Urinary bladder (tissue), 4 donors: ENCODE measurements at places on chromosomes 12 and 14. TPM values are rescaled to one million over a fixed set of nuclear protein-coding genes. Genes with fewer than 3 reads are reported as not detected.

GRCh38 chr14:22657861-22658260 lies 13.7 kb upstream of the OR6J1 start:
- DNase-seq: no peak

SLC4A8 gene
- total RNA-seq: 2.9 TPM

- DNase-seq: no peak
These were observed 892.5 kb upstream of the TMEM132C start for GRCh38 chr12:127374447-127374846.

DNA sequence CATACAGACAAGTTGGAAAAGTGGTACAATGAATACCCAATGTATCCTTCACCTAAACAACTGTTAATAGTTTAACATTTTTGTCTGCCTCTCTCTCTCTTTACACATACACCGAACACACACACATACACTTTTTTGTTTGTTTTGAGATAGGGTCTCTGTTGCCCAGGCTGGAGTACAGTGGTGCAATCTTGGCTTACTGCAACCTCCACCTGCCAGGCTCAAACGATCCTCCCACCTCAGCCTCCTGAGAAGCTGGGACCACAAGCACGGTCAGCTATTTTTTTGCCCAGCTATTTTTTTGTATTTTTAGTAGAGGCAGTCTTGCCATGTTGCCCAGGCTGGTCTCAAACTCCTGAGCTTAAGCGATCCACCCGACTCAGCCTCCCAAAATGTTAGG lies 16.8 kb downstream of the ZCCHC8 start:
- DNase-seq: no peak

DNA sequence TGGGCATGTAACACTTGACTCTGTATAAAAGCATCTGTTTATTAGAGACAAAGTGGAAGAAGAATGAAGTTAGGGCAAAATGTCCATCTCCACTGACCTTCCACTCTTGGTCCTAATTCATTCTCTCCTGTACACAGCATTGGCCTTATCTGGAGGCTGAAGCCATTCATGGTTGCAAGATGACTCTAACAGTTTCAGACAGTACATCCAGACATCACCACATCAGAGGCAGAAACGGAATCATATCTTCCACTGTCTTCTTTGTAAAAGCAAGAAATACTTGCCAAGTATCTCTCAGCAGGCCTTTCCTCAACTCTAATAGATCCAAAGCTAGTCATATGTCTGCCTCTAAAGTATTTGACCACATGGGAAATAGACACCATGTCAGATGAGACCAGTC lies 41.1 kb downstream of the PTHLH start:
- DNase-seq: no peak

GRCh38 chr12:9732921-9733461 lies at the start of gene CLECL1:
TSS of gene CLECL1 (minus strand) at chr12:9733097.
- no peak for DNase-seq

ENDOU gene
- total RNA-seq: not detected

- DNase-seq: no peak
These were observed 940 bp downstream of the MOAP1 start for GRCh38 chr14:93183596-93184317.

DNA sequence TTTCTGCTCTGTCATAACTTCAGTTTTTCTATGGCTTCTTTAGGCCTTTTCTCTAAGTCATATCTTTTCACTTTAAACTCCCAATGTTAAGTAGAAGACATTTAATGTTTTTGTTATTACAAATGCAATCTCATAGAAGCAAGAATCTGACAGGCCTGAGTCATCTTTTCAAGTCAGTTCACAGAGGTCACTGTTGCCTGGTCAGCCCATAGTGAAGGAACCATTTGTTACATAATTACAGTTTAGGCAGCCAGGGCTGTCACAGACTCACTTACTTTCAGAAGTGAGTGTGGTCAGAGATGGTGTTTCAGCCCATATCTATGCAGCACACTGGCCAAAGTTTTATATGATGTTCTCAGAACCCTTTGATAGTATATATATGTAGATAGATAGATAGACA lies 46.5 kb downstream of the CCER1 start:
- DNase-seq: no peak

- no peak for DNase-seq
These were observed 114.3 kb upstream of the CAND1 start for GRCh38 chr12:67154901-67155300.

- no peak for DNase-seq
These were observed 57.6 kb downstream of the ST8SIA1 start for GRCh38 chr12:22276867-22277266.

STAT2 gene
- 156 TPM for total RNA-seq

IL31 gene
- total RNA-seq: not detected

GRCh38 chr12:55757701-55758100 lies 14.8 kb downstream of the GDF11 start:
- DNase-seq: no peak

FITM1 gene
- 4.2 TPM for total RNA-seq

DNA sequence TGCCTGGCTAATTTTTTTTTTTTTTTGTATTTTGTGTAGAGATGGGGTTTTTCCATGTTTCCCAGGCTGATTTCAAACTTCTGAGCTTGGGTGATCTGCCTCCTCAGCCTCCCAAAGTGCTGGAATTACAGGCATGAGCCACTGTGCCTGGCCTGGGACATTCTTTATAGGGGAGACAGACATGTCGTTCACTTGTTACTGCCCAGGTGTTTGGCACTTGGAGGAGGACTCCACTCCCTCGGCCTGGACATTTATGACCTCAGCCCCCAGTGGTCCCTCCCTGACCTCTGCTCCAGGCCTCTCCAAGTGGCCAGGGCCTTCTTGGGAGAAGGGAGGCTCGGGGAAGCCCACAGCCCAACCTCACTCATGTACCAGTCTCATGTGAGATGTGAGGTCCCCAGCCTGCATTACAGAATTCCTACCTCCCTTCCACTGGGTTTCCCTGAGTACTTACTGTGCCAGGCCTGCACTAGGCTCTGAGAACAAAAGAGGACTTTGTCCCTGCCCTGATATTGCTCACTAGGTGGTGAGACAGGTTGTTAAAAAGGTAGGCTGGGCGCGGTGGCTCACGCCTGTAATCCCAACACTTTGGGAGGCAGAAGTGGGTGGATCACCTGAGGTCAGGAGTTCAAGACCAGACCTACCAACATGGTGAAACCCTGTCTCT lies 9.7 kb upstream of the POP5 start:
- DNase-seq: no peak

DNA sequence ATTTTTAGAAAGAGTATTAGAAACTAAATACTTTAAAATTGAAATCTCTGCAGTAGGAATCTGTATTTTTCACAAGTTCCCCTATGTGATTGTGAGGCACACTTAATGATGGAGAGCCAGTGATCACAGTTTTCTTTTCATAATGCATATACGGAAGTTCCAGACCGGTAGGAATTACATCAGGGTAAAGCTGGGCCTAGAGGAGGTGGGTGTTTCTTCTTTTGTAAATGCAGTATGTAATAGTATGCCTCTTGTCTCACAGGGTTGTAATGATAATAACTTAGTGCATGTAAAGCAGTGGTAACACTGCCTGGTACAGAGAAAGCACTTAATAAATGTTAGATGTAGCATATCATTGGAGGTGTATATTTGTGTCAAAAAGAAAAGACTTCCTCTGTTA lies 57.2 kb upstream of the LRTM2 start:
- DNase-seq: no peak

NOS1 gene
- 1.7 TPM for total RNA-seq

GALNT4 gene
- 17.7 TPM for total RNA-seq

- no peak for DNase-seq
These were observed 22.0 kb upstream of the TSPAN9 start for GRCh38 chr12:3055026-3055703.

GRCh38 chr12:68641138-68641537 lies 30.4 kb downstream of the RAP1B start:
- DNase-seq: no peak

TAS2R14 gene
- total RNA-seq: 20.3 TPM

- DNase-seq: no peak
These were observed 6.0 kb upstream of the ATP23 start for GRCh38 chr12:57935331-57935730.

GRCh38 chr14:72892879-72893635 lies 844 bp downstream of the DPF3 start:
- no peak for DNase-seq

DNA sequence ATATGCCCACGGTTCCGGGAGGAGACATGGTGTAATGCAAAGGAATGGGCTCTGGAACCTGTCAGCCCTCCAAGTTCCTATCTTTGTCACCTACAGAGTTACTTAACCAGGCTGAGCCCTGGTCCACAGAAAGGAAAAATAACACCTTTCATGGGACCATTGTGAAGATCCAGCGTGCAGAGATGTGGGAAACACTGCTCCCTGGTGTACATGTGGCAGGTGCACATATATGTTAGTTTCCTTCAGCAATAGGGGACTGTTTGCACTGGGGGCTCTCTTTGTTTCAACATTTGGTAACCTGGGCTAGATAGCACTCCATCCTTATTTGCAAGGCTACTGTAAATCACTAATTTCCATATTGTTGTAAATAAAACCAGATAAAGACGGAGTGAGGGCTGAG lies 72.3 kb downstream of the ANO2 start:
- DNase-seq: no peak

DNA sequence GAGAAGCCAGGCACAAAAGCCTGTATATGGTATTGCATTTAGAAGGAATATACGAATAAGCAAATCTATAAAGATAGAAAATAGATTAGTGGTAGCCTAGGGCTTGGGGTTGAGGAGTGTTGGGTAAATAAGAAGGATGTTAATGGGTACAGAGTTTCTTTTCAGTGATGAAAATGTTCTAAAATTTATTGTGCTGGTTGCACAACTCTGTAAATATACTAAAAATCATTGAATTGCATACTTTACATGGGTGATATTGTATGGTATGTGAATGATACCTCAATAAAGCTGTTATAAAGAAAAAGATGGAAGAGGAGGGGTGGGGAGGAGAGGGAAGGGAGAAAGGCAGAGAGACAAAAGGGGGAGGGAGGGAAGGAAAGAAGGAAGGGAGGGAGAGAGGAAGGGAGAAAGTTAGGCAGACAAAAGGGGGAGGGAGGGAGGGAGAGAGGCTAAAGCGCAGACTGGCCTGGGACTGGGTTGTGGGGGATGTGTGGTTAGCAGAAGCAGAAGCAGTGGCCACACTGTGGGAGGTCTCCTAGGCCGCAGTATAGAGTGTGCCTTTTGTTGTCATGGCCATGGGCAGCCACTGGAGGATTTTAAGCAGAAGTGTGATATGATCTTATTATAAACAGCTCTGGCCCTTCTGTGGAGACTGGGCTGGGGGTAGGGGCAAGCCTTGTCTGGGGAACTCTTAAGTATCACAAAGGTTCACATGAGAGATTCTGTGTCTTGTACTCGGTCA lies 73.6 kb upstream of the ELK3 start:
- DNase-seq: no peak
